GM04503 (cell line): ENCODE measurements at places on chromosomes 1 and 21.

GRCh38 chr1:56196839-56197238 is 382.5 kb downstream of the PLPP3 start:
- DNase-seq, result no peak

GRCh38 chr1:85245891-85246290 is 13.6 kb downstream of the C1orf52 start:
- no peak for DNase-seq

- DNase-seq, result no peak
These were observed 11.8 kb downstream of the SIM2 start for GRCh38 chr21:36710729-36711048.

DNA sequence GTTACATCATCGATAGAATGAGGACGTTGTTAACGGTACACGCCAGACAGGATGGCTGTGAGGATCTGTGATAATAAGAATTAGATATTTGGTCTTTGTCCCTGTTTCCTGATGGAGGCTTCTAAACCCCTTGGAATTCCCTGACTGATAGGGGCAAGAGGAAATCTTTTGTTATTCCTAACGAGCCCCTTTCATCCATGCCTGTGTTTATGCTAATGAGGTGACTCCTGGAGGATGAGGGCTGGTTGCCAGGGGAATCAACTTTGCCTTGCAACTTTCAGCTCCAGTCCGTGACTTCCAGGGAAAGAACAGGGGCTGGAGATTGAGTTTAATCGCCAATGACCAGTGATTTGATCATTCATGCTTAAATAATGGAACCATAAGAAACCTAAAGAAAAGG is 39.3 kb upstream of the NLRP3 start:
- no peak for DNase-seq

DNA sequence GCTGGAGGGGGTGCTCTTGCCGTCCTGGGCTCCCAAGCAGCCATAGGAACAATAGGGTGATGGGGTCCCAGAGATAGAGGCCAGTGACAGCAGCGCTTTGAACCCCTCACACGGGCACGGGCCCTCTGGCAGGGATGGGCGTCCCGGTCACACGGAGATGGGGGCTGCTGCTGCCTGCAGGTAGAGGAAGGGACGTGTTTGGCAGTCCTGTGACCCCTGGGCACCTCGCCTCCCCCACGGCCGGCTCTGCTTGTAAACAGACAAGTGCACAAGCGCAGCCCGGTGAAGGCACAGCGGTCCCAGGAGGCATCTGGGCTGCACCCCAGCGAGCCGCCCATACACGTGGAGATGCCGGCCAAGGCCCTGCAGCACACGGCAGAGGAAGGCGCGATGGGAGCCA is 36.5 kb upstream of the PDE9A start:
- DNase-seq, result no peak

GRCh38 chr21:28308516-28308915 is 684.2 kb downstream of the LTN1 start:
- DNase-seq, result no peak

DNA sequence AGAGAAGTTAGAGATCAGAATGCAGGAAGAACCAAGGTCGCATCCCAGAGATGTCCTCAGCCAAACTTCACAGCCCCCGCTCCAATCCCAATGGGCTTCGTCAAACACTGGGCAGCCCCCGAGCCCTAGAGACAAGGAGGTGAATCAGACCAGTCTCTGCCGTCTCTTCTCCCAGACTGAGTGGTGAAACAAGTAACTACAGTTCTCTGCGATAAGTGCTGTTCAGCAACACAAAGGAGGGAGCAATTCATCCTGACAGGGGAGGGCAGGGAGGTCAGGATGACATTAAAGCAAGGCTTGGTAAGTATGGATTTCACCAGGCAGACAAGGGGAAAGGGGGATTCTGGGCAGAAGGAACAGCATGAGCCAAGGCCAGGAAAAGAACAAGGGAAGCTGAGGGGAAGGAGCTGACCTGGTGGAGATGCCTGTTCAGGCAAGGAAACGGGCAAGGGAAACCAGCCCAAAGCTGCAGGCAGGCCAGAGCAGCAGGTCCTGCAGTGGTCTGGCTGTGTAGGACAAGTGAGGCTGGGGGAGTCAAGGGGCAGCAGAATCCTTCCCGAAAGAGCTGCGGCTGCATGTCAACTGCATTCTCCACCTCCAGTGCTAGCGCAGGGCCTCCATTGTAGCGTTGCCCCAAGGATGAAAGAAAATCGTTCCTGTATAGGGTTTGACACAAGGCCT is 13.6 kb upstream of the ERI3 start:
- DNase-seq, result no peak

DNA sequence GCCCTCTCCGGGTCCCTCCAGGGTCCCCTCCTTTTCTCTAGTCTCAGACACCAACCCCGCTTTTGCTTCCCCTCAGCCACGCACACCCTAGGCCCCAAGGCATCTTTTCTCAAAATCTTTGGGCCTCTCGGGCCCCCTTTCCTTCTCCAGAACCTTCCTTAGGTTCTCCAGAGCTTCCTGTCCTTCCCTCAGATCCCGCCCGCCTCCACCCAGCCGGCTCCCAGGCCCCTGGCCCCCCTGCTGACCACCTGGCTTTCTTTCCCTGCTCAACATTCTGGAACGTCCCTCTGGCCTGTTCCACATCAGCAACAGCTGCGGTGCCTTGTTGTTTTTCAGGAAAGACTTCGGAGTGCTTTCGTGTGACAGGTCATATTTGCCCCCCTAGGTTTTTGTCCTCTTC is 1.2 kb downstream of the ZDHHC18 start:
- no peak for DNase-seq

DNA sequence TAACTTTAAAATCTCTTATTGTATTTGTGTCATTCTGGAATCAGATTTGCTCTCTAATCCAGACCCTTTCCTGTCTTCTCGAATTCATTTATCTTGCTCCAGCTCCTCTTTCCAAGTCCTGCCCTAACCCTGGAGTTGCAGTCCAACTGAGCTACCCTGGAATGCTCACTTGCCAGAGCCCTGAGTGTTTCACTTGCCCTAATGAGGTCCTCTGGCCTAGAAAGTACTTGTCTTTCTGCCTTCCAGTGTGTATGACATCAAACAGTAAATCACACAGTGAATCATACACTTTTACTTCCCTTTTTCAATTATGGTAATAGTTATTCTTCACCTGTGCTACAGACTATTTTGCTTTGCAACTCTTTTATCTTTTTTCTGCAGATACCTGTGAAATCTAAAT is 96.9 kb downstream of the NEK7 start:
- peak; percentile 33 for DNase-seq

DNA sequence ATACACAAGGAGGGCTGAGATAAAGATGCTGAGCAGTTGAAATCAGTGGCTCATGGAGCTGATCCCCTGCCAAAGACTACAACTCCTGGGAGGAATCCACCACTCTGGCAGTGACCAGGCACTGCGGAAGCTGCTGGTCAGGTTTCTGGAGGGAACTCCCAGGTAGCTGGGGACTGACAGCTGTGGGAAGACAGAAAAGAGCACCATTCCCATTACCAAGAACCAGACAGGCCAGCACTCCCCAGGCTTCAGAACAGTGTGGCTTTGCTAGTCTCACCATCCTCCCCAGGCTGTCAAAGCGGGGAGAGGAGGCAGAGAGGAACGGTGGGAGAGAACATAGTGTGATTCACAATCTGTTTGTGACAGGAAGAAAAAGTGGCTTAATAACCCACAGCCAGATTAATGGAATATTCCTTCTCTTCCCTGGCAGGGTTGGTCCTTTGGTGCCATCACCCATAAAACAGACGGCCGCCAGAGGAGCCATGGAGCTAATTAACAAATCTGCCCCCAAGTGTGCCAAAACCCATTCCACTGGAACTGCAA is 92.1 kb downstream of the MAB21L3 start:
- DNase-seq, result no peak

DNA sequence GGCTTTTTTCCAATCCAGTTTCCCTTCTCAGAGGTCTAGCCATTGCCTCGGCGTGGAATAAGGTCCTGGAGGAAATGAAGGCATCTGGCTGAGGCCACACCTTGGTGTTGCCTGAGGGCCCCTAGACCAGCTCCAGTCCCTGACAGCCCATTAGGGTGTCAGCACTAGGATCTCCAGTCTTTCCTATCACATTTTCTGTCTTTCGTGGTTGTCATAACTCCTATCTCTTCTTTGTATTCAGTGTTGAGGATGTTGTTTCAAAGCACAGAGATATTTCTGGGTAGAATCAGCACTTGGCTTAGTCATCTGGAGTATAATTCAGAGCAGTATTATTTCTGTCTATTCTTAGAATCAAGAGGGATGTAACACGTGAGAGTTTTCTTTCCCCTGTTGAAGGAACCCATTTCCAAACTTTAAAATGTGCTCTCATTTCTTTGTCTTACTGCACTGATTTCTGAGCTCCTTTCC is 844.3 kb downstream of the KCNT2 start:
- DNase-seq, result no peak

DNA sequence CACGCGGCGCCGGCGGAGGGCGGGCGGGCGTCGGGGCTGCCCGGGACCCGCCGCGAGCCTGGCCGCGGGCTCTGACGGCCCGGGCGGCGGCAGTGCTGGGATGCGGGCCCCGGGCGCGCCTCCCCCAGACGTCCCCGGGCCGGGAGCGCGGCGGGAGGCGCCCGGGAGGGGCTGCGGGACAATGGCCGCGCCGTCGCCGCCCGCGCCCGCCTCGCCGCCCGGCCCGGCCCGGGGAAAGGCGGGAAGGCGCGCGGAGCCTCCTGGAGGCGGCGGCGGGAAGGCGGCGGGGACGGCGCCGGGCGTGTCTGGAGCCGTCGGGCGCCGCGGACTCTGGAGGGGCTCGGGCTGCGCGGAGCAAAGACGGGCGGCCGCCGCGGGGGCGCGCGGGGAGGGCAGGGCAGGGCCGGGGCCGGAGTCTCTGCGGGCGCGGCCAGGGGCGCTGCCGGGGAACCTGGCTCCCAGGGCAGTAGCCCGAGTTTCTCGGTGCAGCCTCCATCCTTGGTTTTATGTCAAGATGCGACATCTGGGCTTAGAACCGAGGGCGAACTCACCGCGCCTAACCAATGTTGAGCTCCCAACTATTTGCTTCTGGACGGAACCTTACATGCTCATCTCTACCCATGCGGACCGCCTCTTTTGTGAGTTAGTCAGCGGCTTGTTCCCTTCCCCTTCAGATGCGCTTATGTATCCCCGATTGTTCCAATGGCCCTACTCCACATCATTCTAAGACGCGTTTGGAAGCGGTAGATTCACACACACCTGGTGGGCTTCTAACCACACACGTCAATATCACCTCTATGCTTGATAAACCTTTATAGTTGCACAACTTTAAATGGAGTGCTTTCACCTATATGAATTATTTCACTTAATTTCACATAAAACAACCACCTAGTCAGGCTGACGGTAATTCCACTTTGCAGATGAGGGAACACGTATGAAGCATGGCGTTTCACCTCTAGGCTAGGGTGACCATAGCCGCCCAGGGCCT is 651 bp downstream of the ZBTB8A start:
- peak; percentile 9 for DNase-seq

- DNase-seq, result no peak
These were observed 10.7 kb upstream of the MRPS14 start for GRCh38 chr1:175033953-175034352.

- DNase-seq, result no peak
These were observed 65.6 kb upstream of the PLA2G4A start for GRCh38 chr1:186763107-186763506.

GRCh38 chr1:223417903-223418663 is 24.9 kb downstream of the CCDC185 start:
- DNase-seq, result no peak

- DNase-seq, result no peak
These were observed 25.9 kb upstream of the KCNA2 start for GRCh38 chr1:110631836-110632620.

DNA sequence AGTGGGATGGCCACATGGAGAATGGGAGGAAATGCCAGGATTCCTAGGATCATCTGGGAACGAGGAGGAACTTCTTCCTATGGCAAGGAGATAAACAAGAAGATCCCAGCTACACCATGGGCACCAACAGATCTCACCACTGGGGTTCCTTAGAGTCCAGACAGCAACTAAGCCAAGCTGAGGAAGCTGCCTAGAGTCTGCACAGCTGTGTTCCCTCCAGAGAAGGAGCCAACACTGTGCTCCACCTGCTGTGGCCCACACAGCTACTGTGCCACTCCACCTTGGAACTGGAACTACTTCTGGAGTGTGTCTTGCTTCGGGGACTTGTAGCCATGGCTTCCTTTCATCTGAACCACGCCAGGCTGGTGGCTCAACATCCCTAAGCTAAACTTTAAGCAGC is 6.0 kb downstream of the IFNAR1 start:
- no peak for DNase-seq

- no peak for DNase-seq
These were observed 23.1 kb downstream of the RNF187 start for GRCh38 chr1:228510101-228510802.

DNA sequence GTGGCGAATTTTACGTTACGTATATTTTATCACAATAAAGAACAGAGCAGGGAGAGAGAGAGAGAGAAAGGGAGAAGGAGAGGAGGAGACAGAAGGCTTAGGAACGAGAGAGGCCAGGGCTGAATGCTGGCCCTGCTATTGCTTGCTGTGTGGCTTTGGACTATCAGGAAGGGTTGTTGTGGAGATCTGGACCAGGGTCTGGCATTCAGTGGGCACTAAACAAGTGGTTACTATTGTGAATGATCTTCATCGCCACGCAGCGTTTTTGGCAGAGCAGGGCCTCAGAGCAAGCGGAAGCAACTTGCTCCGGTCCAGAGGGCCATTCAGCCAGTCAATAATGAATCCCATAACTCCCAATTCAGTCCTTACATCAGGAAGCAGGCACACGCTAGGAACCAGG is 26.4 kb downstream of the PIK3C2B start:
- DNase-seq, result no peak

- DNase-seq, result no peak
These were observed 67.4 kb downstream of the DDAH1 start for GRCh38 chr1:85397490-85398032.

GRCh38 chr1:68149110-68149798 is 83.1 kb downstream of the WLS start:
- DNase-seq, result no peak

DNA sequence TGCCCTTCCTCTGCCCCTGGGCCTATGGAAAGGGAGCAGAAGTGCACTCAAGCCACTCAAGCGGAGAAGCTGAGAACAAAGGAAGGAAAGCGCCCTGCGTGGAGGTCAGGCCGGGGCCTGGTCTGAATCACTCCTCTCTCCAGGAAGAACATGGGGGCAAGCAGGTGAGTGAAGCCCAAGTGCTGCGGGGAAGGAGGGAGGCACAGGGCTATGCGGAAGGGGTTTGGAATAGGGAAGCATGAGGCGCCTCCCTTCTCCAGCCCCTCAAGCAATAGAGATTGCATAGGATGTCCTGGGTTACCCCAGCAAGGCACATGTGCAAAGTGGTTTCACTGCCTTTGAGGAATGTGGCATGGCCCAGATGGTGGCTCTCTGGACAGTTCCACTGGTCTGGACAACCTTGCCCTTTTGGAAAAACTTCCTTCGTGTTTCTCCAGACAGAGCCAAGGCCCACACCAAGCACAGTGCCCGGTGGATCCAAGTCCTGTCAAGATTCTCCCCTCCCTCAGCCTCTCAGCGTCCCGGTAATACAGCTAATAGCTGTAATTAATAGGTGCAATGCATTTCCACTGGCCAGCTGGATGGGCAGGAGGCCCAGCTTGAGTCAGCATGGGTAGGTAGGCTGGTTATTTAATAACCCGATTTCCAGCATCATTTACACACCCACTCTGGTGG is 13.7 kb downstream of the BLACAT1 start:
- no peak for DNase-seq
